NCI-H226 (cell line): ENCODE measurements at places on chromosomes 5 and 9.

GRCh38 chr5:20331826-20332225 is 343.8 kb upstream of the CDH18 start:
- no peak for DNase-seq

DNA sequence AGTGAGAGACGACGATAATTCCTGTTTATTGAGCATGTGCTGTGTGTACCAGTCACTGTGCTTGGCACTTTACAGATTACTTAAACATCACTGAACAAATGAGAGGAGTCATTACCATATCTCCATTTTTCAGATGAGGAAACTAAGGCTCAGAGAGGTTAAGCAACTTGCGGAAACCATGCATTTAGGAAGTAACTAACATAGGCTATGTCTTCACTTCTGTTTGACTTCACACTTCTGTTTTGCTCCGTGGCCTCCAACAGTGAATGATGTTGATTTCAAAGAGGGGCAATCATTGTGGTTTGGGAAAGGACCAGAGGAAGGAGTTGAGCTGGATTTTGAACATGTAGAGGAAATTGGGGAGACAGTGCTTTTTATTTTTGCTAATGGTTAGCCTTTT is 16.7 kb downstream of the GCNT1 start:
- no peak for DNase-seq

GRCh38 chr5:119427060-119427459 is 25.2 kb upstream of the HSD17B4 start:
- no peak for DNase-seq

DNA sequence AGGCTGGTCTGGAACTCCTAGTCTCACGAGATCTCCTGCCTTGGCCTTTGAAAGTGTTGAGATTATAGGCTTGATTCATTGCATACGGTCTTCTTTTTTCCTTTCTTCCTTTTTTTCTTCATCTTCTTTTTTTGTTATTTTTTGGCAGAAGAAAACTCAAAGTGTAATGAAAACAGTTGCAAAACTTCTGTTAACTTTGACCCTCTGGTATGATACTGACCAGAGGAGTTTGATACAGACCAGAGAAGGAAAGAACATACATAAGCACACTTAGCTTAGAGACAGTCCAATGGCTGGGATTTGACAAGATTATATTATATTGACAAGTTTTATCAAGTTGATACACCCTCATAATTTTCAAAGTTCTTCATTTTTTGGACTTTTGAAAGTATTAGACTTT is 181.2 kb downstream of the NFIB start:
- no peak for DNase-seq

- DNase-seq: no peak
Observed at GRCh38 chr9:106879439-106879882, 16.5 kb downstream of the ZNF462 start.

DNA sequence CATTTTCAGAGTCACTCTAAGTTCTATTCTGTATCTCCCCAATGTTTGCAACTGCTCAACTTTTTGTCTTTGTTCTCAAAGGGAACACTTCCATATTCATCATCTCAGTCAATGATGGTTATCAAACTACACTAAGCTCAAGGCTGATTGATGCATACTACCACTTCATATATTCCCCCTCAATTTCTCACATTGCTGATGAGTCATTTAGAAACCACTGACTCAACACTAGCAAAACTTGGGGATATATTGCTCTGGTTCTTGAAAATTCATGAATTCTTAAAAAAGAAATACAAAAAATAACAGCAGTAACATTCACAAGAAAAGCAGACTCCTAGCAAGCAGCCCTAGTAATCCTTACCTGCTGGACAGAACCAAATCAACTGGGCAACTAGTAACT is 52.2 kb downstream of the ABHD17B start:
- DNase-seq: peak; percentile 52

- DNase-seq: no peak
Observed at GRCh38 chr5:107484281-107484680, 186.5 kb downstream of the EFNA5 start.

DNA sequence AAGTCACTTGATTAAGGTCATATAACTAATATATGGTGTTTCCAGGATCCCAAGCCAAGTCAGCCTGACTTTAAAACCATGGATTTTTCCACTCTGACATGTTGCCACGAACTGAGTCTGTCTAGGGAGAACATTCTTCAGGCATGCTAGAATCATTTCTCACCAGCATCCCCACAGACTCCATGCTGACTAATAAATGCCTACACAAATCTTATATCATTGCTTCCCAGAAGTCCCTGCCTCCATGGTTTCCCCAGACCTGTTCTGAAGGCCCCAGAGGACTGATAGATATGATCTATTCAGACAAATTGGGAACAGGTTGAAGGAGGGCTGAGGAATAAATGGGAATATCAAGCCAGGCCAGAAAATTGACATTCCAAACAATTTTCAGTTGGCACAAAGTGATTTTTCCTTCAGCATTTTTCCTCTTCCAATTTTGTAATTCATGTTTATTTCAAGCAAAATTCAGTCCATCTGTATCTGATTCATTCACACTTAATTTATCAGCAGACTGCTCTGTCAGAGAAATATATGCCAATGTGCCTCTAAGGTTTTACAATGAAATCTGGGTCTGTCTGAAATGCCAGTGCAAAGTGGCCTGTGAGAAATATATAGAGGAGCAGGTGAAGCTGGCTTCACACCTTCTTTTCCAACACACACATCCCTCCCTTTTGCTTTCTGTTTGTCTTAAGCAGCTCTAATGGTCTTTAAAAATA is 413.6 kb upstream of the TNC start:
- DNase-seq: peak; percentile 66

DNA sequence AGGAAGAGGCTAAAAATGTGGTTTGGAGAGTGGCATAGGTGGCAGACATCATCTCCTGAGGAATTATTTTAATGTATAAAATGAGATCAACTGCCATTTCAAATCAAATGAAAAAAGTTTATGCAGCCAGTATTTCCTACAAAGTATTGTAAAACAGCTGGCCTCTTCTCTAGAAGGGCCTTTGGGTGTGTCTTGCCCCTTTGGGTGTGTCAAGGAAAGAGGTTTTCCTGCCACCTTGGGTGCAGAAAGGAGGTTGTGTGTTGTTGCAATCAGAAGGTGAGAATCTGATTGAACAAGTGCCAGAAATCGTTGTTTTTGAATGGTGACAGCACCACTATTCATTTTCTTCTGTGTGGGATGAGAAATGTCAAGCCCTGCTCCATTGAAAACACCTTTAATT is 127.4 kb downstream of the RMI1 start:
- DNase-seq: no peak

- no peak for DNase-seq
Observed at GRCh38 chr5:131156385-131156784, 8.7 kb downstream of the HINT1 start.

DNA sequence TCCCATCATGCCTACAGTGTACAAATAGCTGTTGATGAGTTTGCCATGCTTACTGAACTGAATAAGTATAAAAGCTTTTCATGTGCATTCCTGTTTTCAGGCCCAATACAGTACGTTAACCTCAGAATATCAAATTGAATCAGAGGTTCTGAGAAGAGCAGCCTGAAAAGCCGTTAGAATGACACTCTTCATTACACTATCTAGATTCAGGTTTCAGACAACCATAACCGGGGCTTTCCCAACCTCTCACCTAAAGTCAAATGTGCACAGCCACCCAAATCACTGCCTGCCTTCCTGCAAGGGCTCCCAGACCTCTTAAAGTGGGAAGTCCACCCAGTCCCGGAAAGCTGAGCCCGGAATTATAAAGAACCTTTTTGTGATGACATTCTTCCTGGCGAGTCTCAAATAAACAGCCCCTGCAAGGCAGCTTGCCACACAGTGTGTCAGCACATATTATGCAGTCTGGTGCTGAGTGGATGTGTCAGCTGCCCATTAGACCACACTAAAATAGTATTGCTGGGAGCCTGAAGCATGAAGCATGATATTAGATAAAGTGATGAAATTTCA is 245.8 kb downstream of the TLE4 start:
- DNase-seq: no peak

- DNase-seq: no peak
Observed at GRCh38 chr5:36882250-36882649, 5.7 kb downstream of the NIPBL start.

DNA sequence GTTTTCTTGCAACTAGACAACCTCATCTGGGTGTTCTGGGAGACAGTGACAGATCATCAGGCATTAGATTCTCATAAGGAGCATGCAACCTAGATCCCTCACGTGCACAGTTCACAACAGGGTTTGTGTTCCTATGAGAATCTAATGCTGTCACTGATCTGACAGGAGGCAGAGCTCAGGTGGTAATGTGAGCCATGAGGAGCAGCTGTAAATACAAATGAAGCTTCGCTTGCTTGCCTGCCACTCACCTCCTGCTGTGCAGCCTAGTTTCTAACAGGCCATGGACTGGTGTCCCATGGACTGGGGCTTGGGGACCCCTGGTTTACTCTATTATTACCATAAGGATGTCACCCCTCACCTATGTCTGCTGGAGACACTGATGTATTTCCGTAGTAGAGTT is 166.8 kb downstream of the PSAT1 start:
- no peak for DNase-seq

- peak; percentile 56 for DNase-seq
Observed at GRCh38 chr5:34676416-34676815, 20.3 kb downstream of the RAI14 start.

- peak; percentile 79 for DNase-seq
Observed at GRCh38 chr9:752201-752600, 89.3 kb upstream of the DMRT1 start.

DNA sequence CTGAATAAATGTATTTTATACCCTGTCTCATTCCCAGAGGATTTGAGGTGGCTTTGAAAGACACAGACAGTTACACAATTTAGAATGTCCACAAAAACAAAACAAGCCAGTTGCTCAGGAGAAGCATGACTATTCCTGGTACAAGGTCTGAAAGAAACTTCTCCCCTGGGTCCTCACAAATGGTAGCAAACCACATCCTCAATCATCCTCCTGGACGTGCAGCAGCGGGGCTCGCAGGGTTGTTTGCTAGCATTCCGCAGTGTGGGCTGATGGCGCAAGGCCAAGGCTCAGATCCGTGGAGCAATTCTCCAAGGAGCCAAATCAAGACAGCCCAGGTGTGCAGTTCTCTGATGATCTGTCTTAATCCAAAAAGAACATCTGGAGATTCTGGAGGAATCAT is 210.3 kb downstream of the ACTL7B start:
- DNase-seq: no peak

GRCh38 chr5:36228505-36228904 is 13.2 kb downstream of the NADK2 start:
- DNase-seq: no peak

- DNase-seq: peak; percentile 57
Observed at GRCh38 chr5:112419986-112420864, 1.1 kb upstream of the EPB41L4A start.

- no peak for DNase-seq
Observed at GRCh38 chr5:150895431-150896428, 9.1 kb downstream of the ZNF300 start.

DNA sequence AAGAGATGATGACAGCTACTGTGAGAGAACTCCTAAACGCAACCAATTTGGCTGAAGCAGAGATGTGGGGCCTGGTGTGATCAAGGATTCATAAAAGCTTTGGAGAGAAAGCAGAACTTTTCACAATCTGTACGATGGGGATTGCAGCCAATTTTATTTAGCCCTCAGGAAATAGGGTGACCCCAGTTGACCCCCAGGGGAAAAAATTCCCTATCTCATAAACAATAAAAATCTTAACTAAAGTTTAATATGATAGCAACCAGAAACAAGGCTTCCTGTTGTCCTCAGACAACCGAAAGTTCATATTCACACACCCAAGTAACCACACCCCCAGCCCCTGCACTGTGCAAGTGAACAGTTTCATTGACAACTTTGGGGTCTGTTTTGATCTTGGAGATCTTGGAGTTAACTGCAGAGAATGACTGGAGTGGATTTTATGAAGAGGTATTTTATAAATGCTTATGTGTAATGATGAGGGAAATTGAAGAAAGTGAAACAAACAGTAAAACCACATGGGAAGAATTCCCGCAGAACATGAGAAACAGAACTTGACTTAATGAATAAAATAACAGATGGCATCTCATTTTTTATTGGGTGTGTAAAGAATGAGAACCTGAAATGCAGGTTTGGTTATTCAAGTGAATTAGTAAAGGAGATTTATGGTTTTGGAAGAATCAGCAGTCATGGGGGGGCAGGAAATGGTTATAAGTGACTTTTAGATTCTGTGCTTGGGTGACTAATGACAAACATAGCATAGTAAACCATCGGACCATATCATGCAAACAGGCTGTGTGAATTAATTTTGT is 94.5 kb downstream of the PDE4D start:
- DNase-seq: no peak

GRCh38 chr5:92283521-92283920 is 900.4 kb upstream of the ARRDC3 start:
- DNase-seq: peak; percentile 13

DNA sequence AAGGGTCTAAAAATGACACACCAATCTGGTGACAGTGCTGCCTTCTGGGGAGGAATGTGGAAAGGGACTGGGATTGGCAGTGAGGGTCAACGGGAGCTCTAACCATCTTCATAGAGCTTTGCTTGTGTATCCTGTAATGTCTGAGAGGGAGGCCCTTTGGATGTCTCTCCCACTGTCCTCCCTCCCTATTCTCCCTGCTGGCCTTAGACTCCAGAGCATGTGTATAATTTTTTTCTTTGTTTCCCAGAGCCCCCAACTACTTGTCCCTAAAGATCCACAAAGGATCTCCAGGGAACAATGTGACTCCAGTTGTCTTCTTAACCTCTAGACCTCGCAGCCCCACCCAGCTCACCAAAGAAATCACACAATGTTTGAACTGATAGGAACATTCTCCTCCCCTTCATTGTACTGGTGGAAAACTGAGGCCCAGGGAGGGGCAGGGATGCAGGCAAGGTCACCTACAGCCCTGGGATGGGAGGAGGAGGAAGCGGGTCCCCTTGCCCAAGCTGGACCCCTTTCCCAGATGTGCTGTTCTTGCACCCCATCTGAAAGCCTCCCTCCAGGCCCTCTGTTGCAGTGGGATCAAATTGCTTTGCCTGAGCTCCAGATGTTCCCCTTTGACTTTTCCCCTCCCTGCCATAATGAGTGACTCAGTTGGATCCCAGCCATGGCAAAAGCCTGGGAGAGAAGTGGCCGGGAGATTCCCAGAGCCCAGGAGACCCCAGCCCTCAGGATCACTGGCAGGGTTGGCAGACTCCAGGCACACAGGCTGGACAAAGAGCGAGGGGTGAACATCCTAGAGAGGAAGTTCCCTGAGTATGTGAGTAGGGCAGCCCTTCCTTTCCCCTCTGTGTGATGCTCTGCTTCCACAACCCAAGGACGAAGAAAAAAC is 21.8 kb downstream of the SPARC start:
- DNase-seq: no peak

DNA sequence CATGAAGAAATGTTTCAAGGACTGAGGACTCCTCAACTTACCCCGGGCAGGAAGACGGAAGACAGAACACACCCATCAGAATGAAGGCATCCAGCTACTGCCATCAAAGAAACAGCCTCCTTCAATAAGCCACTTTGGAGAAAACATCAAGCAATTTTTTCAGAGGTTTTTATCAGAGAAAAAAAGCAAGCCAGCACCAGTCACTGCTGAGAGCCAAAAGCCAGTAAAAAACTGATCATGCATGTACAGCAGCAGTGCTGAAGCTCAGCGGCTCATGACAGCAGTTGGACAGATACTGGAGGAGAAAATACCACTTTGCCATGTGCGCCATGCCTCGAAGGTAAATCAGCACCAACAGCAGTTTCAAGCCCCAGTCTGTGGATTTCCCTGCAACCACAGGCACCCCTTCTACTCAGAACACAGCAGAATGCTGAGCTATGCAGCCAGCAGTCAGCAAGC is 10.1 kb upstream of the ZNF484 start:
- DNase-seq: no peak
